ENCODE measurements at places on chromosomes 7 and 10. TPM values are rescaled to one million over a fixed set of nuclear protein-coding genes. Genes with fewer than 3 reads are reported as not detected.
A peak's percentile ranks its signal among the peaks of the same experiment; 100 is the strongest.

The C10orf95 gene
- polyA plus RNA-seq = 0.61 TPM

GRCh38 chr7:67440321-67440720, 443.7 kb downstream of the TYW1 start:
- H3K4me3 ChIP-seq = no peak overlapping the region
- no peaks in the 10 kb centered on the region for H3K4me1 ChIP-seq
- DNase-seq = no peak

DNA sequence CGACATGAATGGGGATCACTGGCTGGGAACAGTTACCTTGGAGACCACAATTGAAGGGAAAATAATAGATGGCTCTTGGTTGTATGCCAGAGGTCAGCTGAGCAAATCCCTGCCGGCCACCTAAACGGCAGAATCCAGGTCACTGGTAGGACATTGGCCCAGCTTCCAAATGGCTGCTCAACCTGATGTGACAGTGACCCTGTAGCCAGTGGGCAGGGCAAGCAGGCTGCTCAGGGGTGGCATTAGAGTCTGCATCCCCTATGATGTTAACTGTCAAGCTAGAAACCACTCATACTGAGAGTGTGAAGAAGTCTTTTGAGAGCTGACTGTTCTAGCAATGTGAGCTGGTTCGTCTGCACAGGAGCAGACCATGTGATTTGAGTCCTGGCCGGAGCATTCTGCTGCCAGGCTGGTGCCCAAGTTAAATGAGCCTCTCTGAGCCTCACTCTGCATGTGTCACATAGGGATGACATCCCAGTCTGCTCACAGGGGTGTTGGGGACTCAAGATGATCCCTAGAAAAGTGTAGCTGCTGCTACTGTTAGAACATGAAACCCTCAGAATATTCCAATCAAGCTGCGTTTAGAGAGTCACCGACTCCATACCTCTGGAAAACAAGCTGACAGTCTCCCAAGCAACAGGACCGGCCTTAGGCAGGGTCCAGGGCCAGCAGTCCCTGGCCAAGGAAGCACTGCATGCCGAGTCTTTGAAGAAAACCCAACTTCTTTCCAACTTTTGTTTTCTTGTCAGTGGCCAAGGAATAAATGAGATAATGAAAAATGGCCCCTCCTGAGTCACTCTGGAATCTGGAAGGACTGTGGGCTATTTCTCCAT, 69.7 kb downstream of the VWA2 start:
- no peaks in the 10 kb centered on the region for H3K4me1 ChIP-seq
- no peak overlapping the region for H3K4me3 ChIP-seq
- no peak overlapping the region for H3K27ac ChIP-seq

DNA sequence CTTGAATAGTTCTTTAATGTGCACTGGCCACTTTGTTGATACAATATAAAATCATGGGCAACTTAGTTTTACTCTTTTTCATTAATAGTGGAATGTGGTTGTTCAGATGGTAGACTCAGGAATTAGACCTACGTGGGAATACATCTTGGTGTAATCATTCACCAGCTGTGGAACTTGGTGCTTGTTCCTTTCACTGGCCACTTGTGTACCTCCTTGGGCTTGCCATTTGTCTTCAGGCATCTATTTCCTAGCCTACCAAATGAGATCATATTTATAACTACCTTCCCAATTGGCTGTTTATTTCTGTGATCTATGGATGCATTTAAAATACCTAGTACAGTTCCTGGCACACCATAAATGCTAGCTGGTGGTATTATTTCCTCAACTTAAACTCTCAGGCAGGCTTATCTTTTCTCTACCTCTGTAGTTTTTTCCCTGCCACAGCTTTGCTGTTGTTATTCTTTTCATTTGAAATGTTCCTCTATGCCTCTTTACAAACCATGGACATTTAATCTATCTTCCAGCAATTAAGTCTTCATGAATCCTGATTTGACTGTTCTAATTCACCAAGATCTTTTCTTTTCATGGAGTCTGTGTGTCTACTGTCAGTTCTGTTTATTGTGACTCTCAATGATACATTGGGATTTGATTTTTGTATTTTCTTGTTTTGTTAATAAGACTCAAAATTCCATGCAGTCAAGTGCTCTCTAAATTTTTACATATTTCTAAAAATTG, 113.0 kb downstream of the ADAM22 start:
- H3K27ac ChIP-seq = no peak overlapping the region
- DNase-seq = peak; percentile 13
- H3K36me3 ChIP-seq = no peaks in the 10 kb centered on the region
- no peaks in the 10 kb centered on the region for H3K4me1 ChIP-seq

GRCh38 chr10:102231357-102232318, 5.5 kb downstream of the ELOVL3 start:
- H3K27me3 ChIP-seq = no peaks in the 10 kb centered on the region
- no peak overlapping the region for H3K4me3 ChIP-seq
- peaks cover 3% of the 10 kb centered on the region for H3K4me1 ChIP-seq
- no peaks in the 10 kb centered on the region for H3K36me3 ChIP-seq

GRCh38 chr7:56091591-56091990, 1.2 kb downstream of the PHKG1 start:
- H3K4me1 ChIP-seq = no peaks in the 10 kb centered on the region
- H3K36me3 ChIP-seq = no peaks in the 10 kb centered on the region
- no peak overlapping the region for H3K27ac ChIP-seq
- DNase-seq = no peak
- no peak overlapping the region for H3K4me3 ChIP-seq

GRCh38 chr10:25713894-25714240, 220.2 kb upstream of the MYO3A start:
- no peaks in the 10 kb centered on the region for H3K4me1 ChIP-seq
- DNase-seq = no peak
- H3K27ac ChIP-seq = no peak overlapping the region
- no peaks in the 10 kb centered on the region for H3K36me3 ChIP-seq
- no peaks in the 10 kb centered on the region for H3K27me3 ChIP-seq

Measured in small intestine (tissue), 16 donors.